GDM1 (cell line): ENCODE measurements at places on chromosomes 4 and X.

DNA sequence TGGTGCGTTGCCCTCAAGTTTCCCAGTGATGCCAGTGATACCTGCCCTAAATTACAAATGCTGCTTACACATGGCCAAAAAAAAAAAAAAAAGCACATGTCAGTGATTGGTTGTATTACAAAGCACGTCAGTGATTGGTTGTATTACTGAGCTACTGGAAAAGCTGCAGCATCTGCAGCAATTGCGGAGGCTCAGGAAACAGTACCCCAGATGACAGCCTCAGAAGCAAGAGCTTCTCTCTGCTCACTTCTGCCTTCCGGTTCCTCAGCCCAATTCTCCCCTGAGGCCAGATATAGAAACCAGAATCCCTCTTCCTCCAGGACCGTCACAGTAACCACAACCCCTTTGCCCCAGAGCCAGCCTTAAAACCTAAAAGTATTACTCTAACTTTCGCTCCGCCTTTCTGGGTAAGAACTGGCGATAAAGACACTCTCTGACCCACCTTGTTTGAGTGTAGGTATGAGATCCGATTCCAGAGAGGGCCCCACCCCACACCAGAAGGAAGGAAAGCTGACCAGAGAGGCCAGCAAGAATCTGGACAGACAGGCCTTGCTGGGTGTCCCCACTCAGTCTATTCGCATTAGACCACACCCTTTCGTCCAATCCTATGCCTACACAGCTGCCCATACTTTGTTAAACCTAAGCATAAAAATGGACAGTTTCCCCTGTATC, 85.0 kb upstream of the SORBS2 start:
- DNase-seq = no peak

DNA sequence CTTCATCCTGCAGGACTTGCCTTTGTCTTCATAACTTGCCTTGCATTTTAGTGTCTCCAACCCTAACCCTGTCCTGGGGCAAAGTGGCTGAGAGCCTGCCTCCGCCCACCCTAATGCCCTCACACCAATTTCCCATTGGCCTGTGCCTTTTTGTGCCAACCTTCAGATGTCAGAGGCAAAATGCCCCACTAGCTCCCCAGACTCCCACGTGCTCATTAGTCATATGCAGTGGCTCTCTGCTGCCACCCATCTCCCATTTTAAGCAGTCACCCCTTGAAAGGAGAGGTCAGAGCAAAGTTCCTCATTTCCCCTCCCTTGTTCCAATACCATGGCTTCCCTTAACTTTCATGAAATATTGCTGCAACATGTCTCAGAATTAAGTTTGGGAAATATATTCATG, 74.8 kb upstream of the PASD1 start:
- DNase-seq = peak; percentile 15

DNA sequence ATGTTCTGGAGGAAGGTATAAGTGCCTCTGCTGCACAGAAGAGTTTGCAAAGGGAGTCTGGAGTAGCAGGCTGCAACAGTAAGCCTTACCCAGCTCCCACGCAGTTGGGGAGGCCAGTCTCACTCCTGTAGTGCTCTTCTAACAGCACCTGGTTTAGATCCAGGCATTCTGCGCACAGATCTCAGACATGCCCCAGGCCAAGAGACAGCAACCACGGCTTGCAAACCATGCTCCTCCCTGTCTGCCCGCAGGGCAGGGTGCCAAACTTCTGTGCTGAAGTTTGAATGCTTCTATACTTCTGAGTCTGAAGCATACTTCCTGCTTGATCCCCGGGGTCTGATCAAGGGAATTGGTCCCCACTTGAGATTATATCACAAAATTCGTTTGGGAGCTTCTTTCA, 106.3 kb downstream of the LINC00632 start:
- DNase-seq = no peak

DNA sequence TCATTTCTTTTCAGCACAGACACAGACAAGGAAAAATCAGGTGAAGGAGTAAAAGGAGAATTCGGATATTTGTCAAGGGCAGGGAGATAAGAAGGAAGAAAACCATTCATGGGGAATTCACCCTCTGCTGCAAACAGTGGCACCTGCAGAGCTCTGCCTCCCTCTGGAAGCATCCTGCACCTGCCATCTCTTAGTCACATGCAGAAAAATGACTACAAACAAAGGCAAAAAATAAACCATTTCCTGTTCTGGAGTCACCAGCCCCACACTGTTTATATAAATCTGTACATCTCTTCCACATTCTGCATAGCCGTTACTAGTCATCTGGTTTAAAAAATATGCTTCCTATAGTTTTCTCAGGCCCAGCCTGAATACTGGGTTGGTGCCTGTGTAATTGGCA, 205.3 kb downstream of the ARAP2 start:
- DNase-seq = no peak

DNA sequence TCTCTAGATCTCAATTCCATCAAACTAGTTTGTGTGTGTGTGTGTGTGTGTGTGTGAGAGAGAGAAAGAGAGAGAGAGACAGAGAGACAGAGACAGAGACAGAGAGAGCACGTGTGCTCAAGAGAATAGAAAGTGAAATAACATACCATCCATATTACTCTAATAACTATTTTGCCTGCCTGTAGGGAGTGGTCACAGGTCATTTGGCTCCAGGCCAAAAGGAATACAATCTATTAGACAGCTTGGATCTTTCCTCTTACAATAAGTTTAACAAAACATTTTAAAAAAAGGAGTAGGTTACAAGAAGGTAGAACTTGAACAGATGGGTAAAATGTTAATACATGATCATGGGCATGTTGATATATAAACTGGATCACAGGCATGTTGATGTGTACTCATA, 76.2 kb downstream of the COL4A6 start:
- no peak for DNase-seq

GRCh38 chr4:41410049-41410448, 127.9 kb upstream of the LIMCH1 start:
- no peak for DNase-seq

- peak; percentile 46 for DNase-seq
Observed at GRCh38 chrX:154411981-154412340, 622 bp downstream of the TAFAZZIN start.

DNA sequence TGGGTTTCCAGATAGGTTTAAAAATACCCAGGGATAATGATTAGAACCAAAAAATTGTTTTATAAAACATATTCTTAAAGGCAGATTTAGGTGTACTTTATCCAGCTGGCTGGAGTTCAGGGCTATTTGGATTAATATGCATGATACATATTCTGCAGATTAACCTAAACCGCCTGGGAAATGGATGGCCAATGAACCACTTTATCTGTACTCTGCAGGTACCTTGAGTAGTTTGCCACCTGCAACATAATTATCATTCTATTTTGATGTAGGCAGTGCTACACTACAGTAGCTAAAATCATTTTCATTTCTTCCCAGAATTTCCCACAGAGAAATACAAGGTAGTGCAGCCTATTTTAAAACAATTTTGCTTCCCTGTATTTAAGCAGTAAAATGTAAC, 683.2 kb upstream of the GNPDA2 start:
- DNase-seq = no peak

GRCh38 chr4:156347412-156348075, 393.9 kb upstream of the CTSO start:
- no peak for DNase-seq

DNA sequence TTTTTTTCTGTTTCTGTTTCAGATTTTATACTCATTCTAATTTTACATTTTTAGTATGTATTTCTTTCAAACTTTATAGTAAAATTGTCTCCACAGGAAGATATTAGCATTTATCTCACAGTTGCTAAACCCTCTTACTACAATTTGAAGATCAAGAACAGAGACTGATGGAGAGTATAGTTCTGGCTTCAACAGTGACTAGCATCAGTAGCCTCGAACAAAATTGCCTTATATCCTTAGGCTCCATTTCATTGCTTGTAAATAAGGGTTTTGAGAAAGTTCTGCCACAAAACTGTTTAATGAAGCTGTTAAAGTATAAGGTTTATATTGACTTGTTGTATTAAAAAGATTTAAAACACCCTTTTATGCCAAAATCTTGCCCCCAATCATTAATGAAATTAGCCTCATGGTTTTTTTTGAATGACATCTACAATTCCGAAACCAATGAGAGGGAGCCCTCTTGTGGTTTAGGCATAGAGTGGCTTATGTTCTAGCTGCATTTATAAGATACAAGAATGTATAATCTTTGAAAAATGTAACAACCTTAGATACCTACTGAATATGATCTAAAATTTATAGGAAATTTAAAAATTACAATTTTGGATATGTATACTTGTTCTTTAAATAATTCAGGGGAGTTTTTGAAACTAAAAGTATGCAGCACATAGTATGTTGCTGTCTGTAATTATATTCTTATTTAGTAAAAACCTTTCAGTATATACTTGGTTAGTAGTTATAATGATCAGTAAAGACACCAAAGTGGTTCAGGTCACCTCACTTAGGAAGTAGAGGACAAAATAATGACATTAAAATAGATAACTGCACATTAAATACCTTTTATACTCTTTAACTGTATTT, 109.8 kb upstream of the HPGD start:
- DNase-seq = peak; percentile 24

DNA sequence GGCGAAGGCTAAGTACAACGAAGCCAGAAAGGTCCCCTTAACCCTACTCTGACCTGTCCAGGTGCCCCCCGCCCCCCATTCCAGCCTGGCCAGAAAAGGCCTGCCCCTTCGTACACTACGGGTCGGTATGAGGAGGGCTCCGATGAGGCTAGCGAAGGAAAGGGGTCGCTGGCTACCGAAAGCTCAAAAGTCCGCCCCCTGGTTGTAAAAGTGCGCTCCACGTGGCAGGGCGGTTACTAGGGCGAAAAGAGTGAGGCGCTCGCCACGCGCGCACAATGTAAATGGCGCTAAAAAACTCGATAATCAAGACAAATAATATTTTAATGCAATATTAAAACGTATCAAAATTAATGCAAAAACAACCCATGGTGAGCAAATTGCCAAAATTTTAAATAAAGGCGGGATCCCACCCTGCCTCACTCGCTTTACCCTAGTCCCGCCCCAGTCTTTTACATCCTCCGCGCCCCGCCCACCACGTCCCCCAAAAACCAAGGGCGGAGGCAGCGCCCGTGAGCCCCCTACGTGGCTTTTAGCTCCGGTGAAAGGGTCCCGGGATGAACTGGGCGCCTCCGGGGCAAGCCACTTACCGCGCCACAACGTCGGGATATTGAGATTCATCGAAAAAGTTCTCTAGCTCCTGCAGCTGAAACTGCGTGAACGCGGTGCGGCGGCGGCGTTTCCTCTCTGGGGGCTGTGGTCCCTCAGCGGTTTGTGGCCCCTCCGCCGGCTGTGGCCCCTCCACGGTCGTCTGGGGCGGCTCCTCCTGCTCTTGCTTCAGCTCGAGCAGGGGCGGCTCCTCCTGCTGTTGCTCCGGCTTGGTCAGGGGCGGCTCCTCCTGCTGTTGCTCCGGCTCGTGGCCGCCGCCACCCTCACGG, 929 bp downstream of the ESX1 start:
- no peak for DNase-seq

DNA sequence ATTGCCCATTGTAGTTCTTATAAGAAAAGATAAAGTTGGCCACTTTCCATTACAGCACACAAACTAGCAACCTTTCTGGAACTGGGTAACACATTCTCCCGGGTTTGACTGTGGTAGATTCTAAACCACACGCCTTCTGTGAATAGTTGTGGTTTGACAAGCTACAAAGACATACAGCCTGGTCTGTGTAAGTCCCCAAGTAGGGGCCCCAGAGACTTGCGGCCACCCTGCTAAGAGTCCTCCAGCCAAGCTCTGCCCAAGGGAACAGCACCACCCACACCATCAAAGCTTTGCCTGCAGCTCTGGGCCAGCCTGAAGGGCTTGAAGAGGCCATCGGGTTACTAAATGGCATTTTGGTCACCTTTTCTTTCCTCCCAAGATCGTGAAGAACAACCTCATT, 203.4 kb downstream of the MAML3 start:
- DNase-seq = peak; percentile 9

DNA sequence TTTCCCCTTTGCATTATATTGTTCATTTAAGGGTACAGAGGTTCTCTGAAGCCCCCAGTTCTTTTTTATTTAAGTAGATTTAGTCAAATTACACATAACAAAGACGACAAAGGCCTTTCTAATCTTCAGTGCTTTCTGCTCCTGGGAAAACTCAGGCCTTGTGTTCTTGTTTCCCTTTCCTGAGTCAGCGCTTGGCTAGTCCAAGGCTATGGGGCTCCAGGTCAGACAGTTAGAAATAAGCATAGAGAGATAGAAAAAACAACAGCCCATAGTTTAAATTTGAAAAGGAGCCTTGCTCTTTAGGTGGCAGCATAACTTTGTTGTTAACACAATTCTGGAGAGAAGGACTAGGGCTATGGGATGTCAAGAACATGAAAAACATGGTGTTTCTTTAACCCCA, 97.3 kb downstream of the PPP1R2C start:
- no peak for DNase-seq

DNA sequence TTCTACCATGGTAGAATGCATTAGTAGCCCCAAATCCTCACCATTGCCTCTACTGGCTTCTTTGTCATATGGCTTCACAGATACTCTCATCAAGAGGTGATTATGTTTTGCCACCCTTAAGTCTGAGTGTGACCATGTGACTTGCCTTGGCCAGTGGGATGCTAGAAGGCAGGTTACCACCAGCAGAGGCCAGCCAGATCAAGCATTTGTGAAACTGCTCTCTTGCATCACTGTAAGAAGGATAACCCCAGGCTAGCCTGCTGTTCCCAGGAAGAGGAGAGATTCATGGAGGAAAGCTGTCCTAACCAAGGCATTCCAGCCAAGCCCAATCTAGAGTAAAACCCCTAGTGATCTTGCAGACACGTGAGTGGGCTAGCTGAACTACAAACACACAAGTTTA, 46.8 kb downstream of the USP46 start:
- DNase-seq = no peak

DNA sequence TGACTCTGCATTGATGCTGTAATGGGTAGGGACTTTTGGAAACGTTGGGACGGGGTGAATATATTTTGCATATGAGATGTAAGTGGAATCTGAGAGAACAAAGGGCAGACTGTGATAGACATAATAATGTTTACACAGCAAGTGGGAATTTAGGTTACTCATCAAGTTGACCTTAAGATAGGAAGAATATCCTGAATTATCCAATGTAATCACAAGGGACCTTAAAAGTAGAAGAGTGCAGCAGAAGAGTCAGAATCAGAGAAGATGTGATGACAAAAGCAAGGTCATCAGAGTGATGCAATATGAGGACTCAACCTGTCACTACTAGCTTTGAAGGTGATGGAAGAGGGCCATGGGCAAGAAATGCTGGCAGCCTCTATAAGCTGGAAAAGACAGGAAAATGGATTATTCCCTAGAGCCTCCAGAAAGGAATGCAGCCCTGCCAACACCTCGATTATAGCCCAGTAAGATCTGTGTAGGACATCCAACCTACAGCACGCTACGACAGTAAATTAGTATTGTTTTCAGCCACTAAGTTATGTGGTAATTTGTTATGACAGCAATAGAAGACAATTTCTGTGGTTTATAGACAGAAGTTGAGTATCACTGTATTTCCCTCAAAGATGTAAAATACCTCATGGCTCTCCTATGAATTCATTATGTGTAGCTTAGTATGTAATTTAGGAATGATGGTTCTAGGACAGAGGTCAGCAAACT, 26.4 kb downstream of the MORC4 start:
- DNase-seq = no peak

- DNase-seq = peak; percentile 3
Observed at GRCh38 chr4:99821918-99822503, 5.4 kb downstream of the DAPP1 start.
